Astrocyte (in vitro differentiated cells and primary cell): ENCODE measurements at places on chromosomes 11 and 22. TPM values are rescaled to one million over a fixed set of nuclear protein-coding genes. Genes with fewer than 3 reads are reported as not detected.

GRCh38 chr11:2886191-2886894 lies 768 bp upstream of the CDKN1C start:
- no peak for DNase-seq

DNA sequence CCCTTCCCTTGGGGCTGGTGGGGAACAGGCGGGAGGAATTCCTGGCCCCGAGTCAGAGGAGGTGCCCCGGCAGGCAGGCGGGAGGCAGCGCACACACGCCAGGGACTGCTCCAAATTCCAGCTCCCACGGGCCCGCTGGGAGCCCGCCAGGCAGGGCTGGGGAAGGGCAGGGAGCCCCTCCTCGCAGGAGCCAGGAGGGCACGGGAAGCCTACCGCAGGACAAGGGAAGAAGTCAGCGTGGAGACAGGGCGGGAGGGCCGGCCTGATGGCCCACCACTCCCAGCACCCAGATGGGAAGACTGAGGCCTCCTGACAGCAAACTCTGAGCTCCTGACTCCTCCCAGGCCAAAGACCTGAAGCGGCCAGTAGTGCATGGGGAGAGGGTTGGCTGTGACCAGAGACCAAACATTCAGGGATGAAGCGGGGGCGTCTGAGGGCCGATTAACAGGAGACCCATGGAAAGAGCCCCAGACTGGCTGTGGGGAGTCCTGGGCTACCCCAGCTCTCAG lies 22.4 kb downstream of the RPL3 start:
- no peak for DNase-seq

DNA sequence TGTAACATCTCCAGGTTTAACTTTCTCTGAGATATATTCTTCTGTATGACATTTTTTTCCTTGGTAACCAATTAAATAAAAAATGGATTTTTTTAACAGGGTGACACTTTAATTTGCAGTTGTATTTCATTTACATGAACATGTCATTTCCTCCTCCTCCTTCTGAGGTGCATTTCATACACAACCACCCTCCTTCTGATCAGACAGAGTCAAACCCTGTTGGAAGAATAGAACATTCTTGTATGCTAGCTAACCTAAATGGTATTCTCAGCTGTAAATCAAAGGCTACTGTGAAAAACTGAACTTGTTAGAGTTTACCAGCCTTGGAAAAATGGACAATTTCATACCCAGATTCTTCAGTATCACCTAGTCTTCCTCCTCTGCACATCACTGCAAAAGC lies 52.7 kb upstream of the CHRM4 start:
- DNase-seq = no peak

GRCh38 chr22:19419464-19420178 lies 11.9 kb downstream of the HIRA start:
- DNase-seq = no peak

DNA sequence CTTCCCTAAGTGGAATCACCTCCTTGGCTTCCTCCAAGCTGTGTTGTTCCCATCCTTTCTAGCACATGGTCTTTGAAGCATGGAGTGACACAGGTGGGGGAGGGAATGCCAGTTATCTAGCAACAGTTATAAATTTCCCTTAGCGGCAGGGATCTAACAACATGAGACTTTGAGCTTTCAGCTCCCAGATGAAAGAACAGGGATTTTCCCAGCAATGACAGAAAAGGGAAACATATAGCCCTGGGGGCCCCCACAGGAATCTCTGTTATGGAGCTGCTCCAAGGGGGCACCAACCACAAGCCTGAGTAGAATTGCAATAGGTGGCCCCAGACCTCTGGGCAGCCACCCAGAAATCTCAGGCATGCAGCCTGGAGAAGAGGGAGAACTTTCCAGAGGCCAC lies 163.0 kb downstream of the GRIK4 start:
- DNase-seq = peak; percentile 75

GRCh38 chr22:31776231-31776630 lies 22.4 kb downstream of the DEPDC5 start:
- DNase-seq = no peak

DNA sequence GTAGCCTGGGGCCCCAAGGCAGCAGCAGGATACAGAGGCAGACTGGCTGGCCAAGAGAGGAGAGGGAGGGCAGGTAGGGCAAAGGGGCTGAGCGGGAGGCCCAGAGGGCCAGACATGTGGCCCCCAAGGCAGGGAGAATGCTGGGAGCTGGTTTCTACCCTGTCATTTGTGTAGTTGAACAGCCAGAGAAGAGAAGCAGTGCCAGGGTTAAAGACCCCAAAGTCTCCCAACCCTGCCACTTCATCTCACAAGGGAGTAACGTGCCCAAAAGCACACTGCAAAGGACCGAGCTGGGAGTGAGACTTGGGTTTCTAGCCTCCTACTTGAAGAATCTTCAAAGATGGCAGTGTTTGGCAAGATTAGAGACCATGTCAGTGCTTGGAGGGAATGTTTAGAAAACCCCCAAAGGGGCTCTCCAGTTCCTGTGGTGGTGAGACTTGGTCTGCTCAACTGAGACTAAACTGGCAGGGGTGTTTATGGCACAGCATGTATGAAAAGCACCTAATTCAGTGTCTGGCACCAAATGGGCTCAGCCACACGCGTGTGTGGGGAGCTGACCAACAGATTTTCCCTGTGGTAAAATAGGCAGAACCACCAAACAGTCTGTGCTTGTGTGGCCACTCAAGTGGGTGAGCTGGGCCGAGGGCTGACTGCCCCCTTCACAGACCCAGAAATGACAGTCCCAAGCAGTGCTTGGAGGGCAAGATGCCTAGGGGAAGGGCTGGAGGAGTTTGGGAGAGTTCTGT lies 68.2 kb upstream of the CLTCL1 start:
- DNase-seq = no peak

Gene ARHGAP32
- 20.6 and 21.6 TPM in 2 replicates for total RNA-seq

DNA sequence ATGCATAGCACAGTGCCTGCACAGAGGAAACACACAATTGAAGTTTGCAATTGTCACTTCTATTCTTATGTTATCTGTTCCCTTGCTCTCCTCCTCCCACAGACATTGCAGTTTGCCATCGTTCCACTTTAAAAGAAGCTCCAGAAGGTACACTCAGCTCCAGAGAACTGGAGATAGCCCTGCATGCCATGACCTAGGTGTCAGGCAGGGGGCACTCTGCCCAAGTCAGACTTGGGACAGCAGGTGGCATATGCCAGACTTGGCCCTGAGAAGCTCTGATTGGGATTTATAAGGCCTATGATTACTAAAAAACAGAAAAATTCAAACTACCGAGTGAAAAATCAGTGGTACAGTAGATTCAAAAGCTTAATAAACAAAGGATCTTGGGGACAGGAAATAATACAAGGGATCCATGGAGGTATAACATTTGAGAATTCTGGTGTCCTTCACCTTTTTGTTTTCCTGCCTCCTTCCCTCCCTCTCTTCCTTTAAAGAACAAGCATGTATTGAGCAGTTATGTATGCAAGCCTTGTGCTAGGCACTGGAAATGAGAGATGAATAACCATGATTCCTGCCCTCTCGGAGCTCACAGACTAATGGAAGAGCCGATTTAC lies 40.0 kb downstream of the TENM4 start:
- DNase-seq = no peak

Gene GPR83
- total RNA-seq = 0.14 TPM in 1 of 2 replicates, not detected in the other

Gene MMP10
- 1.1 and 1.2 TPM in 2 replicates for total RNA-seq

Gene KRTAP5-9
- 0.43 TPM in 1 of 2 replicates, not detected in the other for total RNA-seq

Gene SAA2
- not detected in 2 replicates for total RNA-seq

- no peak for DNase-seq
These were observed 27.2 kb downstream of the GRAMD1B start for GRCh38 chr11:123457187-123457770.

Gene TSGA10IP
- total RNA-seq = not detected in 2 replicates

Gene DNAJB13
- 1.2 and 1.3 TPM in 2 replicates for total RNA-seq

Gene ISX
- total RNA-seq = not detected in 2 replicates

DNA sequence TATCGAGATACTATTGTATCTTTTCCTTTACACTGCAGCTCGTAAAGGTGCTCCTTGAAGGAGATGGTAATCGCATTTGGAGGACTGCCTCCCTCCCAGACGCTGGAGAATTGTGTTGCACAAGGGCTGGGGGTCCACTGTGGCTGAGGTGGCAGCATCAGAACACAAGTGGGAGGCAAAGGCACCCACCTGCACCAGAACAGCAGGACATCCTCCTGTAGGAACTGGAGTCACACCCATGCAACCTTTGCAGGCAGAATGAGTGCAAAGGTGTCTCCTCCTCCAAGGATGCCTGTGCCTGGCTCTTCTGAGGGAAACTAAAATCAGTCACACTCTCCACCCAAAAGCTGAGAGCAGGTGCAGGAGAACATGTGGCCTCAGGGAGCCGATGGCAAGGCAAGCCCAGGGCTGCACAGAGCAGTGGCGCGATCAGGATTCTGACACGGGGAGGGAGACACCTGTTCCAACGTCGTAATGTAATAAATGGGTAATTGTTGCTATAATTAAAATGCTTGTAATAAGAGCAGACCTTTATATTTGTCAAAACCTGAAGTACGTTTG lies 1501.4 kb downstream of the TBC1D22A start:
- no peak for DNase-seq

Gene GRIA4
- 0.27 and 0.53 TPM in 2 replicates for total RNA-seq

Gene SHANK3
- total RNA-seq = 10.1 and 10.6 TPM in 2 replicates

Gene OR6A2
- 0.09 TPM in 1 of 2 replicates, not detected in the other for total RNA-seq

- DNase-seq = no peak
These were observed 8.7 kb downstream of the PCSK7 start for GRCh38 chr11:117222991-117223740.

DNA sequence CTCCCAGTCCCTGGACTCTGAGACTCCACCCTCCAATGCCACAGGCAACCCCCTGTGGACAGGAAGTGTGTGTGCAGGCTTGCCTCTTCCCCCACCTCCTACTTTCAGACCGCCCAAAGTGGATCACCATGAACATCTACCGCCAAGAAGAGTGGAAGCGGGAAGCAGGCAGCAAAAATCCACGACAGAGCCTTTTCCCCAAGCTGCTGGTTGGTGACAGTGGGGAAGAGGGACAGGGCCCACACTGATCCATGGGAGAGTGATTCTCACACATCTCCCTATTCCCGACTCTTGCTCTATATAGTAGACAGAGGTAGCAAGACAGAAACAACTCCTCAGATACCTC lies 53.4 kb upstream of the SPATA19 start:
- DNase-seq = no peak

Gene PEX16
- total RNA-seq = 25.8 and 25.9 TPM in 2 replicates

Gene NLRP14
- not detected in 2 replicates for total RNA-seq

Gene CNGA4
- total RNA-seq = 0.16 and 0.31 TPM in 2 replicates

Gene PYGM
- total RNA-seq = 0.68 and 1.0 TPM in 2 replicates

Gene KCNK4
- total RNA-seq = 0.52 TPM in 1 of 2 replicates, not detected in the other

GRCh38 chr11:64848826-64849597 lies 4.6 kb upstream of the CDC42BPG start:
- DNase-seq = no peak

DNA sequence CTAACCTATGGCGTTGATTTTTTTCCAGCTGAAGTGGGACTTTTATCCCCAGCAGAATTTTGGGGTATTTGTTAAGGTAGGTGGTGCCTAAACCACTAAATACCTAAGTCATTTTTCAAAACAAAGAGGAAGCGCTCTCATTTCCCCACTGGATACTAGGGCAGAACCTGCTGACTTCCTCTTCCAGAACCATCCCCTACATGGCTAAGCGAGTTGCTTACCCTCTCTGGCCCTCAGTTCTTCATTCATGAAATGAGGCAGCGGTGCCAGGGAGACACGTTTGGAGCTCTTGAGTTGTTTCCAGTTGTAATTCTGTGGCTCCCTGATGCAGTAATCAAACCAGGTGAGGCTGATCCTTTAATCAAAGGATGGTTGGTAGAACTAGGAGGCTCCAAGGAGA lies 10.0 kb upstream of the MTMR3 start:
- no peak for DNase-seq

DNA sequence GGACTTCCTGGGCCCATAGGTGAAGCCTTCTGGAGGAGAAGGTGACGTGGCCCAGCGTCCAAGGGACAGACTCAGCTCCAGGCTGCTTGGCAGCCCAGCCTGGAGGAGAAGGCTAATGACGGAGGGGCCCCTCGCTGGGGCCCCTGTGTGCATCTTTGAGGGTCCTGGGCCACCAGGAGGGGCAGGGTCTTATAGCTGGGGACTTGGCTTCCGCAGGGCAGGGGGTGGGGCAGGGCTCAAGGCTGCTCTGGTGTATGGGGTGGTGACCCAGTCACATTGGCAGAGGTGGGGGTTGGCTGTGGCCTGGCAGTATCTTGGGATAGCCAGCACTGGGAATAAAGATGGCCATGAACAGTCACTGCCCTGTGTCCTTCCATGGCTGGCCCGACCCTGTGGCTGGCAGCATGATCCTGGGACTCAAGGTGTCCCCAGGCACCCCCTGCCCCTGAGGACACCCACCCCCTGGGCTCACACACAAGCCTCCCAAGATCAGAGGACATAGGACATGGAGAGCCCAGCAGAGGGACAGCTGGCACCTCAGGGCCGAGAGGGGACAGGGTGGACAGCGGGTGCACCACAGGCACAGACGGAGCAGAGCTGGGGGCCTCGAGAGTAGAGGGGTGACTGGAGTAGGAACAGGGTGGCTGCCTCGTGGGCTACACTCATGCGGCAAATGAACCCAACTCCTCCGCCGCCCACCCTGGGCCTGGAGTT lies 10.1 kb downstream of the SIGIRR start:
- no peak for DNase-seq
